ENCODE measurements at places on chromosomes 2 and 18.
A peak's percentile ranks its signal among the peaks of the same experiment; 100 is the strongest.

GRCh38 chr2:103667335-103667884, 905.6 kb downstream of the TMEM182 start:
- DNase-seq = peak; percentile 17

DNA sequence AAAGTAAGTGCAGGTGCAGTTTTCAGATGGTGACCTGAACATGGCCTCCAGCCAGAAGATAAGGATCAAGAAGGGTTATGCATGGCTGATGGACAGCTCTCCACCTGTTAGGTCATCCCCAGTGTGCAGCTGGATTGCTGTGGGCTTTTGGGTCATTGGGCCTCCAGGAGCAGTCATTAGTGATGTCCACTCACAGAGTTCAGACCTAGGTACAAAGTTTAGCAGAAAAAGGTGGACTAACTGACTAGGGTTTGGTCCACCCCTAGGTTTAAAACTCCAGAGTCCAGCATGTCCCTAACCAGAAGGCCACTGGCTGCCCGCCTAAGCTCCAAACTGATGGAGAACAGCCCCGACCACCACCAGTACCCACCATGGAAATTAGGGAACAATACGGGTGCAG, 18.3 kb upstream of the SULT1C2 start:
- DNase-seq = no peak

GRCh38 chr2:55901941-55902340, 21.6 kb downstream of the EFEMP1 start:
- no peak for DNase-seq

DNA sequence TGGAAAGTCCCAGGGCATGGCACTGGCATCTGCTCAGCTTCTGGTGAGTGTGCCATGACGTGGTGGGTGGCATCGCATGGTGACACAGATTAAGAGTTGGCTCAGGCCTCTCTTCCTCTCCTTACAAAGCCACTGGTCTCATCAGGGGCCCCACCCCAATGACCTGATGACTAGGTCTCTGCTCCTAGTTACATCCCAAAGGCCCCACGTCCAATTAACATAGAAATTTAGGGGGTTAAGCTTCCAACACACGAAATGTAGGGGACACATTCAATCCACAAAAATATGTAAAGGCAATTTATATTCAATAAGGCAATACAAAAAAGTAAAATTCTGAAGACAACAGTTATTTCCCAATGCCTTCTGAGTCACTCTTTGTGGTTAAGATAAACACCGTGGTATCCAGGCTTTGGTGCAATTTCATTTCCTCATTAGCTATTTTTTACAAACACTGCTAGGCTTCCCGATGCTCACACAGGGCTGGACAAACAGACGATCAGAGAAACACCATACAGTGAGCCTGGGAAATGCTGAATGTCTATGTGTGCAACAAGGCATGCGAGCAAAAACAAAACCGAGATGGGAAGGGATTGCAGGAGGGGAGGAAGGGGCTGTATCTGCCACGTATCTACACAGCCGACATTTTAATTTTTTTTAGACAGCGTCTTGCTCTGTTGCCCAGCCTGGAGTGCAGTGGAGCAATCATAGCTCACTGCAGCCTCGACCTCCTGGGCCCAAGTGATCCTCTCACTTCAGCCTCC, 67.2 kb downstream of the MBP start:
- no peak for DNase-seq

DNA sequence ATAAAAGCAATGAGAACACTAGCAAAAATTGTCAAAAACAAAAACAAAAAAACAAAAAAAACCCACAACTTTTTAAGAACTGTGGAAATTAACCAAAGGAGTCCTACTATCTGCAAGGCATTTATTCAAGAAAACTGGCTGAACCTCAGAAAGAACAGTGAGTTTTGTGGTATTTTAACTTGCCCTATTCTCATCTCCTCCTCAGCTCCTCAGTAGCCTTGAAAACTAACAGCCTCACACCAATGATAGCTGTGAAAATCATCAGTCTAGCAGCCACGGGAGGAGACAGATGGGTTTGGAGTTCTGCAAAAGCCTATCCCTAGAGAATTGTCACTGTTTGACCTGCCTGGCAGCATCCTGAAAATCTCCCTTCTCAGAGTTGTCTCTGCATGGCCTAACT, 20.1 kb upstream of the DNER start:
- no peak for DNase-seq

All from iPS-NIHi11 (cell line).